ENCODE measurements at places on chromosomes 6 and 20. TPM values are rescaled to one million over a fixed set of nuclear protein-coding genes. Genes with fewer than 3 reads are reported as not detected.

DNA sequence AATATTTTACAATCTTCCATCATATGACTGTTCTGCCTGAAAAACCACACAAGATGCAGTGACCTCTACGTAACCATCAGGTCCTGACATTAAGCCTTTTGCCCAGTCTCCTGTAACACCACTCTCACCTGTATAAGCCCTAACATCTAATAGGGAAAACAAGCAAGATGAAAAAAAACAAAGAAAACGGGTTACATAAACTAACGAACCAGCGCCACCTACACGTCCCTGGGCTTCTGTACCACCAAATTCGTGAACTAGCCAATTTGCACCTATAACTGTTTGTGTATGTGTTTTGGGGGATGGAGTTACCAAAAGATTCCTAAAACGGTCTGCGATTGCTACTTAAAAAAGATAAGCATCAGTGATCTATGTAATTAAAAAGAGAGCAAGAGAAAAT, 70.2 kb downstream of the BLOC1S5 start:
- no peak overlapping the region for H3K27ac ChIP-seq
- no peaks in the 10 kb centered on the region for H3K4me1 ChIP-seq
- no peak overlapping the region for H3K4me3 ChIP-seq
- H3K36me3 ChIP-seq = no peaks in the 10 kb centered on the region

GRCh38 chr6:158158123-158158522, 9.9 kb downstream of the SERAC1 start:
- H3K27ac ChIP-seq = no peak overlapping the region
- H3K36me3 ChIP-seq = no peaks in the 10 kb centered on the region
- no peak for DNase-seq
- no peaks in the 10 kb centered on the region for H3K27me3 ChIP-seq
- H3K4me3 ChIP-seq = no peak overlapping the region

GRCh38 chr6:149859368-149859767, 4.8 kb downstream of the LRP11 start:
- no peaks in the 10 kb centered on the region for H3K27me3 ChIP-seq
- H3K4me1 ChIP-seq = peaks cover 5% of the 10 kb centered on the region
- no peak overlapping the region for H3K4me3 ChIP-seq
- H3K27ac ChIP-seq = no peak overlapping the region
- DNase-seq = no peak
- H3K36me3 ChIP-seq = no peaks in the 10 kb centered on the region

DNA sequence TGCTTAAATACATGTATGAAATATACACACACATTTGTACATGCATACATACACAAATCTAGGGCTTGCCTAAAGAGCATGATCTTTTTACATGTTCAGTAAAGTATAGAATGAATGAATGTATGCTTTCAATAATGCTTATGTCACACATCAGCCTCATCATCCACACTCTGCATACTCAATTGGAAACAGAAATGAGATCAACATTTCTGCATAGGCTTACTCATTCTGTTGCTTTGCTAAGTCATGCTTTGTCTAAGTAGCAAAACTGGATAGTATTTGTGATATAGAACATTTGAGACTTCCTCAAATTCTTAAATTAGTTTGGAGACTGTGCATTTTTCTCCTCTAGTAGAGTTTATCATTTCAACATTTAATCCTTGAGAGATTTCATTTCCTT, 343.3 kb downstream of the ADGRB3 start:
- no peaks in the 10 kb centered on the region for H3K36me3 ChIP-seq
- DNase-seq = no peak
- no peak overlapping the region for H3K4me3 ChIP-seq
- no peak overlapping the region for H3K27ac ChIP-seq
- no peaks in the 10 kb centered on the region for H3K4me1 ChIP-seq
- no peaks in the 10 kb centered on the region for H3K27me3 ChIP-seq

DNA sequence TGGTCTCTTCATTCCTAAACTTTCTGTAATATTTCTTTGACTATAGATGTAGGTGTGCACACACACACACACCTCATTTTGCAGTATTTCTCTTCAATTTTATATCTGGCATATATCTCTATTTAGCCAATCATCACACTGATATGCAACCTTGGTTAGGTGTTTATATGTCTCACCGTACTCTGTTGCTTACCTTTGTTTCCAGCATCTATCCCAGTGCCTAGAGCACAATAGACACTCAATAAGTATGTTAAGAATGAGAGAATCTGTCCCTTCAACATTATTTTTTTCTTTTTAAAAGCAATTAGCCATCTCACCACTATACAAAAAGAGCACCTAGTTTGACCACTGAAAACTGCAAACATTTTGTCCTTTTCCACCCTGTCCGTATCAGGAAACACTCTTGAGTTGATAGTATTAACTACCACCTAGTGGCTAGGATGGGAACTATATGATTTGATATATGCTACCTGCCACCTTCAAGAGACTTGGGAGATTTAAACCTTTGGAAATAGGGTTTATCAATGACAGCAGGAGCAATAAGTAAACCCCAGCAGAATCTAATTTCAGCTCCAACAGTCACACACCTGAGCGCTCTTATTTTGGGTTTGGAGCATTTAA, 48.7 kb upstream of the RSPO3 start:
- no peak for DNase-seq
- no peak overlapping the region for H3K27ac ChIP-seq
- H3K36me3 ChIP-seq = no peaks in the 10 kb centered on the region
- H3K27me3 ChIP-seq = no peaks in the 10 kb centered on the region

DNA sequence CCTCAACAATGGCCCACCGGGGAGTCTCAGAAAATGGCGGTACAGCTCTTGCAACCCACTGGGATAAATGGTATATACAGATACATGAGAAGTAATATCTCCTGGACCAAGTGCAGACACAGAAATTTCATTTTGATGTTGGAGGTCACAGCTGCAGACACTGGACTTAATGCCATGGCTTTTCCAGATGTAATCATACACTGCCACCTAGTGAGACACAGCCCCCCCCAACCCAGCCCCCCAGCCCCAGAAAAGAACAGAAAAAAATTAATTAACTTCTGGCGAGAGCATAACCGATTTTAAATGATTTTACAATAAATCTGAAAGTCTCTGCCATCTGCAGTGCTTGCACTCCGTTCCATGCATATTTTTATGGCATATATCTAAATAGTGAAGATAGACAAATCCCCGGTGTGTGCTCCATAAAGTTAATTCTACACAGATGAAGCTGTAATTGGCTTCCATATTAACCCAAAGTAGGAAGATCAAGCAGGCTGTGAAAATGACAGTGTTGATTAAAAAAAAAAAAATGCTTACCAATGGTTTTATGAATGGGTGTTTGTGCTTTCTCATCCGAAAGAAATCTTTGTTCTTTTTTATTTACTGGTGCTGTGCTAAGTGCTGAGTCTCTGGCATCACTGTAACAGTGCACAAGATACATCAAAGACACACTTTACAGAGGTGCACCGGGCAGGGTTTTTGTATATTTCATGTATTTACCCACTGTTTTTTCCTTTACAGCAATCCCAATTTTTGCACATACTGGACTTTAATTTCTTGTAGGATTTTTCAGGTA, 804.1 kb downstream of the TFAP2A start:
- H3K4me3 ChIP-seq = no peak overlapping the region
- no peak overlapping the region for H3K27ac ChIP-seq
- no peak for DNase-seq
- H3K4me1 ChIP-seq = no peaks in the 10 kb centered on the region
- H3K27me3 ChIP-seq = no peaks in the 10 kb centered on the region
- no peaks in the 10 kb centered on the region for H3K36me3 ChIP-seq

- H3K27me3 ChIP-seq = no peaks in the 10 kb centered on the region
- no peaks in the 10 kb centered on the region for H3K36me3 ChIP-seq
- DNase-seq = no peak
- no peaks in the 10 kb centered on the region for H3K4me1 ChIP-seq
- no peak overlapping the region for H3K27ac ChIP-seq
These were observed 141.6 kb upstream of the EYA4 start for GRCh38 chr6:133099573-133099972.

Gene ARHGAP40
- total RNA-seq = 1.5 TPM

DNA sequence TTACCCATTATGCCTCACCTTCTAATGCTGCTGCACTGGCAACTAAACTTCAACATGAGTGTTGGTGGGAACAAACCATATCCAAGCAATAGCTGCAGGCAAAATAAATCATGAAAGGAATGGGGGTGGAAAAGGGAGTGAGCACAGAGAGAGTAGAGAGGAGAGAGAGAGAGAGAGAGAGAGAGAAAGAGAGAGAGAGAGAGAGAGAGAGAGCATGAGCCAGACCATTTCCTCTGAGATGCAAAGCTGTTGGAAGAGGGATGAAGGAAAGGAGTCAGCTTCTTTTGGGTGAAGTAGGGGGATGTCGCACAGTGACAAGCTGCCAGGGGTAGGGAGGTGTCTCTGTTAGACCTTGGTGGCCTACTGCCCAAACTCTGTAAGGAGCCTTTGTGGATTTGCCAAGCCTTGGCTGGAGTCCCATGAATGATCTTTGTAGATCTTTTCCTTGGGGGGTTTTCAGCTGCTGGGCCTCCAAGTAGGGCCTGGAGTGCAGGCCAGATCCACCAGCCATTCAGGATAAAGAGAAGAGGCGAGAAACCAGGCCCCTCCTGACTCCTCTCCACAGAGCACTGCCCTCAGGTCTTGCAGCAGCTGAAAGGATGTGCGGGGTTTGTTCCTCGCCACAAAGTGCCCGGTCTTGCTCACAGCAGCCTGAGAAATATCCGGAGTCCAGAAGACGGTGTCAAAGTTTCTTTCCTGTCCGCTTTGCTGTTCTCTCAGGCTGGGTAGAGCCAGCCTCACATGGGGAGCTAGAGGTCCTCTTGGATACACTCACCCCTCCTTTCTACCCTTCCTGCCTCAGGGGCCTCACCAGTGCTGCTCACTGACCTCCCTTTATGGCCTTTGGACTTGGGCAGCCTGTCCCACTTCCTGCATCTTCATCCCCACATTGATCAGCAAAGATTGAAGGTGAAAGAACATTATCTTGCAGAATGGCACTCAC, 17.8 kb downstream of the BTBD3 start:
- H3K4me3 ChIP-seq = no peak overlapping the region
- no peaks in the 10 kb centered on the region for H3K36me3 ChIP-seq
- no peak for DNase-seq
- no peaks in the 10 kb centered on the region for H3K27me3 ChIP-seq

DNA sequence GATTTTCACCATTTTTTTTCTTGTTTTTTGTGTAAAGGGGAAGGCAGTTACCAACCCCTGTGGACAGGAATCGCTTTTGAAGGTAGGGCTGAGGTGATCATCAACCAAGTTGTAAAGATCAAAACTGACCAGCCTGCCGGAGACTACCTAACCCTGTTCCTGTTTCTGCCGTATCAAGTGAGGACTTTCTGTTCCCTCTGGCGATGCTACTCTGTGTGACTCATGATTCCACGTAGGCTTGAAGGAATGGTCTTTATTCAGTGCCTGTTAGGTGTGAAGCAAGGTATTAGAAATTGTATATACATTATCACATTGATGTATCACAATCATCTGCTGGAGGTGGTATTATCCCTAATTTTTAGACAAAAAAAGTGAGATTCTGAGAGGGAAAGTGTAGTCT, 161.3 kb downstream of the SOX4 start:
- no peak overlapping the region for H3K4me3 ChIP-seq
- H3K27me3 ChIP-seq = no peaks in the 10 kb centered on the region
- H3K4me1 ChIP-seq = no peaks in the 10 kb centered on the region
- H3K36me3 ChIP-seq = no peaks in the 10 kb centered on the region
- no peak overlapping the region for H3K27ac ChIP-seq
- no peak for DNase-seq

Gene WFDC10B
- total RNA-seq = 1.0 TPM

DNA sequence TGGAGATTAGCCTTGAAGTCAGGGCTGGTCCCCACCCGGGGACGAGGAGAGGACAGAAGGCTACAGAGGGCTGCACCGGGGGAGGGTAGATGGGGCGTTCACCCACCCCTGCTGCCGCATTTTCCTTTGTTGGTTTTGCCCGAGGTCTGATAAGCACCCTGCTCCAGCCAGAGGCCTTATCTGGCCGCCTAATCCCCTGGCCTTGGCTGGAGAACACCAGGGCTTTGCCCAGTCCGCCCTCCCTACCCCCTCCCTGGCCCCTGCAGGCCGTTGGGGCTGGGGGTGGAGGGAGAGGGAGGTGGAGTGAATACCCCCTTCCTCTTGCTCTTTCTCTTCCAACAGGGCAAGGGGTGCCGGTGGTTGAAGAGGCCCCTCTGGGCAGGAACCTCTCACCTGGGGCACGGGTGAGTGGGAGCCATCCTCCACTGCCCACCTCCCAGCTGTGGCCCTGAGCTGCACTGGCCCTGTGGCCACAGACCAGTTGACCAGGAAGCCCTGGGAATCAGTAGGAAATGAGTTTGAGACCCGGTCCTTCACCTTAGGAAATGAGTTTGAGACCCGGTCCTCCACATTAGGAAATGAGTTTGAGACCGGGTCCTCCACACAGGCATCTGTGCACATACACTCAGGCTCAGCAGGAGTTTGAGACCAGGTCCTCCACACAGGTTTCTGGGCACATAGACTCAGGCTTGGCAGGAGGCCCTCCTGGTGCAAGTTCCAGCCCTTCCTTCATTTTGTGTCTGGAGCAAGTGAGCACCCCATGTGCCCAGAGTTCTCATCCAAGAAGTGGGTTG, 12.0 kb upstream of the GATA5 start:
- no peak overlapping the region for H3K27ac ChIP-seq
- H3K4me3 ChIP-seq = no peak overlapping the region
- peaks cover 46% of the 10 kb centered on the region for H3K4me1 ChIP-seq
- no peaks in the 10 kb centered on the region for H3K36me3 ChIP-seq
- H3K27me3 ChIP-seq = no peaks in the 10 kb centered on the region
- DNase-seq = peak; percentile 76

DNA sequence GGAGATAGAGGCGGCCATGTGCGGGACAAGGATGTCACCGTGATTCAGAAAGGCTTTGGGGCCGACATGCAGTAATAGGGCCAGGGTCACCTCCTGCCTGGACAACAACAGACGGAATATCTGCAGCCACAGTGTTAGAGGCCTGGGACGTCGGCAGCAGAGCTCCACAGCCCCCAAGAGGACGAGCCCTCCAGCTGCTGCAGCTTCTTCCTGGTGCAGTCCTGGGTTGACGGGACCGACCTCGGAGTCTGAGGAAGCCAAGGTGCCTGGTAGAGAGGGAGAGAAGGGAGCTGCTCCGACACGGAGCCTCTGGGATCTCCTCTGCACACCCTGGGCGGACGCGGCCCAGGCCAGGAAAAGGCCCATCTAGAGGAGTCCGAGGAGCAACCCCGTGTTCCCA, 23.2 kb upstream of the CHRNA4 start:
- DNase-seq = no peak
- H3K27me3 ChIP-seq = no peaks in the 10 kb centered on the region
- no peak overlapping the region for H3K4me3 ChIP-seq
- H3K36me3 ChIP-seq = no peaks in the 10 kb centered on the region
- H3K27ac ChIP-seq = no peak overlapping the region

Gene TDRD6
- 42.2 TPM for total RNA-seq

GRCh38 chr6:5401845-5402738, 140.8 kb downstream of the FARS2 start:
- no peaks in the 10 kb centered on the region for H3K36me3 ChIP-seq
- H3K4me3 ChIP-seq = no peak overlapping the region
- H3K4me1 ChIP-seq = no peaks in the 10 kb centered on the region
